Omental fat pad (tissue), 4 donors: ENCODE measurements at places on chromosomes 11 and 22.
A peak's percentile ranks its signal among the peaks of the same experiment; 100 is the strongest.

- DNase-seq = no peak
Observed at GRCh38 chr22:49788504-49788903, 39.2 kb downstream of the BRD1 start.

DNA sequence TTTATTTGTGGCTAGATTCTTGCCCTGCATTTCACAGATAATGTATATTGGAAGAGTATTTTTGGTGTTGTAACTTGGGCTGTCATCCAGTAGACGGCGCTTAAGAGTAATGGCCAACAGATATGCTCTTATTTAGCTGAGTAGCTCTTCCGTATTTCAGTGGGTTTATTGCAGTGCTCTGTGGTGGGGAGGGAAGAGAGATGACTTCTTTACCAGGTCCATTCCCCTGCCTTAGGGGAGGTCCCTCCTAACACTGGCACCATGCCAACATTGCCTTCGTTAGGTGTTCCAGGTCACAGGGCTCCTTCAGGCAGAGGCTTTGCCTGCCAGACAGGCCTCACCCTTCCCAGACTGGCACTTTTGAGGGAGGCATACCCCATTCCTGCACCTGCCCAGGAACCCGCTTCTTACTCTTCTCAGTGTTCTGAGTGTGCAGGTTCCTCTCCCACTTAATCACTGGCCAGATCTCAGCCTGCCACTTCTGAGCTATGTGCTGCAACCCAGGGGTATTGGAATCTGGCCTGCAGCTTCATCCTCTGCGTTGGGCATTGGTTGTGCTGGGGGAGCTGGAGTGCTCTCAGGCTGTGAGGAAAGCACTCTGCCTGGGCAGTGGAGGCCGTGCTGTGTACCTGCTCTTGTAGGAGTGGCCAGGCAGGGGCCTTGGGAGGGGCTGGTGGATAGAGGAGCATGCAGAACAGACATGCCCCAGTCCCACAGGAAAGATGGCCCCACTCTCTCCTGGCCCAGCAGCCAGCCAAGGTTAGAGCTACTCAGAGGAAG lies 29.4 kb upstream of the SLN start:
- DNase-seq = no peak

DNA sequence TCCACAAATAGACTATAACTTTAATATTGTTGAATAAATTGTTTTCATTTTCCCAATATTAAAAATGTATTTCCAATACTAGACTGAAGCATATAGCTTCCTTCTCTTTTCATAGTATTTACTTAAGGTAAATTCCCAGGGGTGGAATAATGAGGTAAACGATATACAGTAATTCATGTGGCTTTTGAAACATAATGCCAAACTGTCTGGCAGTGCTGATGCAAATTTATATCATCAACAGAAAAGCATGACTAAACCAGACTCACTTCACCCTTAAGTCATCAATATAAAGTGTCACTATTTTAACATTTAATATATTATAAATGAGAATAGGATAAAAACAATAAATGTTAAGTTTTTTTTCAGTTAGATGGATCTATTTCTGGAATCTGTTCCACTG lies 13.6 kb downstream of the C2CD3 start:
- no peak for DNase-seq

DNA sequence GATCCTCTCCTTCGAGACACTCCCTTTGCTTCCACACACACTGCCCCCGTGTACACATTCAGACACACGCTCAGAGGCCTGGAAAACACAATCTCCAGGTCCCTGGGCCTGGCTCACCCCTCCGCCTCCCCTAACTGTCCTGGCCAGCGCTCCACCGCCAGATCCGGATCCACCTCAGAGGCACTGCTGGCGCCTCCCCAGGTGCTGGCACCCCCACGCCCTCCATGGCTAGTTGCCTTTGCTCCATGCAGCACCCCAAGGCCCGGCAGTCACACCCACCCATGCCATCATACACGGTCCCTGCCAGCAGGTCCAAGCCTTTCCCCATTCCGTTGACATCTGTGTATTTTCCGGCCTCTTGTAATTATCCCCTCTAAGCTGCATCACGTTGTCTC lies 11.1 kb downstream of the SPTBN2 start:
- no peak for DNase-seq

- peak; percentile 91 for DNase-seq
Observed at GRCh38 chr22:29883045-29883774, at the start of gene MTMR3. MTMR3 (plus strand) TSS chr22:29883174; CDS start chr22:29971060, 87,886 bp downstream.

GRCh38 chr11:62400760-62401159 lies 18.1 kb upstream of the SCGB1A1 start:
- no peak for DNase-seq

DNA sequence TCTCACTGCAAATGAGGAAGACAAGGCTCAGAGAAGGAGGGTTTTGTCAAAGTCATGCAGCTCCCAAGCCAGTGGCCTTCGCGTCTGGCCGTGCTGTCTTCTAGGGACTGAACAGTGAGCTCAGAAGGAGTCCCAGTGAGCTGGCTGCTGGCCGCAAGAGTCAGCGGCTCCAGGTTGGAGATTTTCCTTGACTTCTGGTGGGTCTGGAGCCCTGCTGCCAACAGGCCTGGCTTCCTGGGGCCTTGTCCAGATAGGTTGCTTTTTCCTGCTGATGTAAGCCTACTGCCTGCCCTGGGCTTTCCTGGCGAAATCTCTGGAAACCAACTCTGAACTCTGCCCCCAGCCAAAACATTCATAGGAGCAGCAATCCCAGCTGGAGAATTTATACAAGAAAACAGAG lies 272.7 kb upstream of the CADM1 start:
- DNase-seq = no peak

DNA sequence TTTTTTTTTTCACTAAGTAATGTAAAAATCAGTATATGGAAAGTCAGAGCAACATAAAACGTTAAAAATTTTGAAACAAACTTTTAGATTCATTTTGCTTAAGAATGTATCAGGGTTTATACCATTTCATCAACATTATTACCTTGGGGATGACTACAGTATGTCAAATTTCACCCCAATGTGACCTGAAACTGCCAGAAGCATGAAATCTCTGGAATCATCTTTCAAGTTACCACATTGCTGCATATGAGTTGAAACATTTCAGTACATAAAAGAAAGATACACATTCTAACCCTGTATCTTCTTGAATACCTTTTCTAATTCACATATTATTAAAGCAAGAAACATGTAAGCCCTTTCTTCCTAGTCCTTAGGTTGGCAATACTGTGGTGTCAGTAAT lies 32.8 kb downstream of the MAML2 start:
- DNase-seq = no peak

DNA sequence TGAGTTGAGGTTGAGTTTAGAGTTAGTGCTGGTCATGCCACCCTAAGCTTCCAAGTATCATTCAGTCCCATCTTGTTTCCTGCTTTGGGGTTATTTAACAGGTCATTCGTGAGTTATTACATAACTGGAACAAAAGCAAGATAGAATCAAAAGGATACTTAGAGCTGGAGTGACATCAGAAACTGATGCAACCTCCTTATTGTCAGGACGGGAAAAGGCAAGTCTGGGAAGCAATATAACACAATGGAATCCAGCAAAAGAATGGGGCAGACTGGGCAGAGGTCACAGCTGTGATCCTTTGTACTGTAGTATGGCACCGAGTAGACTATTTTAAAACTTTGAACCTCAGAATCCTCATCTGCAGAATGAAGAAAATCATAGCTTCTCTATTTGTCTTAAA lies 4.4 kb upstream of the PRSS23 start:
- DNase-seq = no peak

GRCh38 chr11:106059617-106060016 lies 17.5 kb downstream of the KBTBD3 start:
- DNase-seq = no peak
